ENCODE measurements at places on chromosomes 3 and 15.

DNA sequence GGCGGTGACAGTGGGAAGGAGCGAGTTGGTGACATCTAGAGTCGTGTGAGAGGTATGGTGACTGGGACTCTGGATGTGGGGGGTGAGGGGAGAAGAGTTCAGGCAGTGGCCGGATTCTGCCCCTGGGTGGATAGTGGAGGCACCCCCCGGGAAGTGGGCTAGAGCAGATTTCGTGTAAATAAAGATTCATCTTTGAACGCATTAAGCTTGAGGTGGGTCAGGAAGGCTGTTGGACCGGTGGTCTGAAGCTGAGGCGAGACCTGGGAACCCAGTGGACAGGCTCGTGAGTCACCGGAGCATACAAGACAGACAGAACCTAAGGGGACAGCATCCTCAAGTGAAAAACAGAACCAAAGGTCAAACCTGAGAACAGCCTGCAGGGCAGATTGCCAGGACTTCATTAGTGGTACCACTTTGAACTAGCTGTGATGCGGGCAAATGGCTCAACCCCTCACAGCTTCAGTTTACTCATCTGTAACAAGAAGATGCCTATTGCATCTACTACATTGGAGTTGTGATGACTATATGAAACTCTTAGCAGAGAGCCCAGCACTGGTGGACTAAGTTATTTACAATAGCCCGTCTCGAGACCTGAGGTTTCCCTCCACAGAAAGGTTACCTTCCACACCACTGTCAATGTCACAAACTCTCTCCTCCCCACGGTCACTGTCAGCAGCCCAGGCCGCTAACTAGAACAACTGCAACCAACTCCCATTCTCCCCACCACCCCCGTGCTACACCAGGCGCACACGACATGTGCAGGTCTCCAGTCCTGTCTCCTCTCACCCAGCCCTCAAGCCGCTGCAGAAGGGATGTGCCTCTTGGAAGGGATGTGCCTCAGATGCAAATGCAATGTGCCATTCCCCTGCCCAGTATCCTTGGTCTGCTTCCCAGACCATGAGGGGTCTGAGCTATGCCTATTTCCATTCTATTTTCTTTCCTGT is 901 bp upstream of the CLN6 start:
- no peak for DNase-seq

- DNase-seq, result no peak
Observed at GRCh38 chr15:74191798-74192197, 10.8 kb downstream of the STRA6 start.

GRCh38 chr15:31457161-31457560 is 130.5 kb downstream of the KLF13 start:
- no peak for DNase-seq

DNA sequence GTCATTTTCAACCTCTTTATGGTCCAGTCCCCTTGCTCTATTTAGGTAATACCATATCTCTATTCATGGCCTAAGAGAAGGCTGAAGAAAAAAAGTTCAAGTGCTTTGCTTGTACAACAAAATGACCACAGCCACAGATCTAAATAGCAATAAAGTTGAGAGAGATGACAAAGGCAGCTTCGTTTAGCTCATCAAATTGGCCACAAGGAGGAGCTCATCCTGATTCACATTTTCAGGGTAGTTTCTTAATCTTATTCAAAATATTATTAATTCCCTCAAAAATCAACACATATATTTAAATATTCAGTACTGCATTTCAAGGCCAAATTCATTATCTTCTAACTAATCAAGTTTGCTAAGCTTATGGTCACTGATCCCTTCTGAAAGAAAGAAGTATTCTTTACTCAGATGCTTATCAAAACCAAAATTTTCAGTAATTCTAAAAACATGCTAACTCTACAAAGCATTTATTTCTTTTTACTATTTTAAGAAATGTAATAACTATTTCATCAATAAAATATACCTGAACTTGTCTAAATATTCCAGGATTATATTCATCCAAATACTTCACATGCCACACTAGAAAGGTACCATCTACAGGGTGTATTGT is 85.5 kb downstream of the DMXL2 start:
- no peak for DNase-seq

- DNase-seq, result no peak
Observed at GRCh38 chr3:8653800-8654408, 9.3 kb upstream of the SSUH2 start.

DNA sequence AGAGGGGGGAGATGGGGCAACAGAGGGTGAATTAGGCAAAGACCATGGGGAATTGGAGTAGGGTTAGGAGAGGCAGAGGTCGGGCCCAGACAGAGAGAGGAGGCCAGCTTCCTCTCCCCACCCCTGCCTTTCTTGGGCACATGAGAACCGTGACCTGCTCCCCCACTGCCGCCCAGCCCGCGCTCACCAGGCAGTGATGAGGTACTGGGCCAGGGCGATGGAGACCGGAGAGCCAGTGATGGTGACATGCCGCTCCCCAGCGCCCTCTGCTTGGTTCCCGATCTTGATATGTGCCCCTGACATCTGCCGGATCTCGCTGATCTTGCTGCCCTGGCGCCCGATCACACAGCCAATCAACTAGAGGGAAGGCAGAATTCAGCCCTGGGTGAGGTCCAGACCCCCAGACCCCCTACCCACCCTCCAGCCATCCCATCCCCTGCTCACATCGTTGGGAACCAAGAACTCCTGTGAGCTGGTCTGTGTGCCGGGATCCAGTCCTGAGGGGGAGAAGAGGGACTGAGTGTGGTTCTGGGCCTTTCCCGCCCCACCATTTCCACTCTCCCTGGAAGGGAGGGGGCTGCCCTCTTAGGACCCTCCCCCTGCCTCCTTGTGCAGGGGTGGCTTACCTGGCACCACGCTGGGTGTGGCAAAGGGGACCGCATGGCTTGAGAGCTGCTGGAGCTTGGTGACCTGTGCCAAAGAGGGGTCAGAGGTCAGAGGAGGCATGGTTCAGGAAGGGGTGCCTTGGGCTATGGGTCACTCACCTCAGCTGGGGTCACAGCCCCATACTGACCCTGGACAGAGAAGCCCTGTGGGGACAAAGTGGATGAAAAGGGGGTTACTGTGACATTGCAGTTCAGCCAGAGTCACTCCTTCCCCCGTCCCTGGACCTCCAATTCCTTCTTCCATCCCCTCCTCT is 3.7 kb downstream of the GPR62 start:
- DNase-seq, result no peak

- DNase-seq, result no peak
Observed at GRCh38 chr15:83249030-83249343, 35.5 kb downstream of the BNC1 start.

GRCh38 chr3:155807823-155808222 is 1.7 kb upstream of the C3orf33 start:
- DNase-seq, result no peak

DNA sequence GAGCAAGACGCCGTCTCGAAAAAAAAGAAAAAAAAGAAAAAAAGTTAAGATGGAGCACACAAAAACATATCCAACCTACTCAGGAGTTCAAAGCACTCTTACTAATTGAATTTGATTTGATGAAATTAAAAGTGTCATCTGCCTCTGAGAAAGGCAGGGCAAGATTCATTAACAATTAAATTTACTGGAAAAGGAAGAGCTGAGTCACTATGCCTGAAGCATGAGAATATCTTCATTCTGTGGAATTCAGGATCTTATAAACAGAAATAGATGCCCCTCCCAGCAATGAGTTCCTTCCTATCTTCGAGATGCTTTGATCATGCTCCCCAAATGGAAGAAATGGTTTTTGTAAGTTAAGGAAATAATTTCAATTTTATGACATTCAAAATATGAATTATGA is 61.0 kb upstream of the ST3GAL6 start:
- DNase-seq, result no peak

GRCh38 chr3:62370112-62370857 is 3.1 kb downstream of the FEZF2 start:
- DNase-seq, result no peak

GRCh38 chr3:151878465-151878864 is 5.0 kb downstream of the SUCNR1 start:
- no peak for DNase-seq

DNA sequence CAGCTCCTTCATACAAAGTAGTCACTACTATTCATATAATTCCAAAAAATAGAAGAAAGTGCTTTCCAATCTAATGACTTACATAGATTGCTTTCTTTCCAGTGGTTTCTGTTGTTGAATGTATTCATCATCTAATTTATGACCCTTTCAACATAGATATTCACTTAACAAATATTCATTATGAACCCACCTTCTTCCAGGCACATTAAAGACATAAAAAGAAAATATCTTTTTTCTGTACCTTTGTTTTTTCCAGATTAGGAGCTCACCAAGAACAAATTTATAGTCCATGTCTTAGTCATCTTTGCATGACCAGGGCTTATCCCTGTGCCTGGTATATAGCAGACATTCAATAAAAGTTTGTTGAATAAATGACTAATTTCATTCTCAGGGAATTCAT is 32.4 kb upstream of the PDZRN3 start:
- no peak for DNase-seq

GRCh38 chr3:163946785-163947184 is 1131.5 kb downstream of the SI start:
- no peak for DNase-seq

DNA sequence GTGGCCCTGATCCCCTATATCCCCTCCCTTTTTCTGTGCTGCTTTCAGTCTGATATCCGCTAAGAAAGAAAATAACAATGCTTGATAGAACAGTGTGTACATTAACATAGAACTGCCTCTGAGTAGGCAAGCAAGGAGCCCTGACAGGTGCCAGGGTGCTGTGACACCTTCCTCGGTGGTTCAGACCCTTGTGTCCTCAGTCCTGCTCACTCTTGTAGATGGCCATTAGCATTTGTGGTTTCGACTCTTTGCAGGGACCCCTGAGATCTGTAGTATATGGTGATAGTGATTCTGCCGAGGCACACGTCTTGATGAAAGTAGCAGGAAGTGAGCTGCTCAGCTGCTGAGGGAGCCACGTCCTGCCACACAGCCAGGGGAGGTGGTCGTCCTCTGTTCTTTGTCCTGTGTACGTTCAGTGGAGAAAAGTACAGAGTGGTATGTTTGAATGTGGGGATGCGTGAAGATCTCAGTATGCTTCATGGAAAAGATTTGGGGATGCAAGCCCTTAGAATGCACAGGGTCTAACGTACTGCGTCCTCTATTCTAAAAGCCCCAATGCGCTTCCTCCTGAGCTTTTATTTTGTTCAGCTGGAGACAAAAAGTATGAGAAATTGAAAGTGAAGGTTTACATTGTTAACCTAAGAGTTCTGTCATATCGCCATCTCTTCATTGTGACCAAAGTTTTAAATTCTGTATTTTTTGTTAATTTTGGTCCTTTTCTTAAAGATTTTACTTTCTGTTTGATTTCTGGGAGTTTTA is 35.4 kb downstream of the PXYLP1 start:
- DNase-seq, result peak; percentile 34

DNA sequence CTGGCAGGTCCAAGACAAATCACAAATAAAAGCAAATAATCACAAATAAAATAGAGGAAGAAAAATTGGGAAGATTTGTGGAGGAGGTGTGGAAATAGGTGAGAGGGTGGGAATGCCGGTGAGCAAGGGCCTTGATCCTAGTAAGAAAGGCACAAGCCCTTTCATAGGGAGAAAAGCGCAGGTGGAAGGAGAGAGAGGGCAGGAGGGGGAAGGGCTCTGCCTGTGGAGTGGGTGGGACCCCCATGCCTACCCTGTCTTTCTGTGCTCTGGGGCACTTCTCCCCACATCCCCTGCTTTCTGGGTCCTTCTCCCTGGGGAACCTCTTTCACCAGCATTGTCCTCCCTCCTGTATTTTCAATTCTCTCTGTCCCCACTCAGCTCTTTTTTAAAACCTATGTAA is 711 bp upstream of the TGM5 start:
- DNase-seq, result no peak

GRCh38 chr3:129606636-129607390 is at the start of gene PLXND1:
Gene PLXND1, minus strand, starts transcription at chr3:129606676. Its CDS starts 37 bp downstream, at chr3:129606639.
- DNase-seq, result no peak

GRCh38 chr15:63301088-63301487 is 23.7 kb downstream of the APH1B start:
- no peak for DNase-seq

DNA sequence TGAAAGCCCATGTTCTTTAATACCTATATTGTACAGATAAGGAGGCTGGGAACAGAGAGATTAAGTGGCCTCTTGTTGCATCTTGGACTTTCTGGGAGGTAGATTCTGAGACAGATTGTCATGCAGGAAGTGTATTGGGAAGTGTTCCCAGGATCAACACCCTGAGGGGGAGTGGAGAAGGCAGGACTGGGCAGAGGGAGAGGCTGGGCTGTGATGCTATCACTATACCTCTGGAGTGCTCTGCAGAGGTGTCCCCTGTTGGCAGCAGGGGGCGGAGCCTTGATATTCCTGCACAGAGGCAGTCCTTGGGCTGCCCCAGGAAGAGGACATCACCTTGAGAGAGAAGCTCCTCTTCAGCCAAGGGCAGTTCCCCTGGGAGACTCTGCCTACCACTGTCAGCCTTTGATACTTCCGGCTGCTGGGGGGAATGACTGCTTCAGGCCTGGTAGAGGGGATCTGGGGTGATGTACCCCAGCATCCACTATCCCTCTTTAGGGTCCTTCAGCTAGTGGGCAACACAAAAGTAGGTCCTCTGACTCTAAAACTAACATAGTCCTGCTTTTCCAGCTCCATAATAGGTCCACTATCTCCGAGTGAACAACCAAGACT is 97.4 kb upstream of the RNU6-1 start:
- no peak for DNase-seq

DNA sequence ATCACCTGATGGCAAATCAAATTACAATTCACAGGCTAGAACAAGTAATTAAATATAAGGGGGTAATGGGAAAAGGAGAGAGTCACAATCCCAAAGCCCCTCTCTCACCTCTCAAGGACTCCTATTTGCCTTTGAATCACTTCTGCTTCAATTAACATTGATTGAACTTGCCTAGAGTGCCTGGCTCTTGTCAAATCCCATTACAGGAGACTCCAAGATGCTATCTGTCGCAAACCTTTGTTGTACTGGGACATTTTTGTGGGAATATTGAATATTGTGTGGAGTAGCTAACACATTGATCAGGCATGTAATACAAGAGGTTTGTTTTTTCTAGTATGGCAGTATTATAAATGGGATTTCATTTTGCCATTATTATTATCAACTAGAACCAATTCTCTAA is 412.8 kb upstream of the AZI2 start:
- no peak for DNase-seq

- no peak for DNase-seq
Observed at GRCh38 chr3:346186-346585, 149.6 kb downstream of the CHL1 start.

GRCh38 chr3:22364851-22365250 is 613.8 kb upstream of the ZNF385D start:
- no peak for DNase-seq

DNA sequence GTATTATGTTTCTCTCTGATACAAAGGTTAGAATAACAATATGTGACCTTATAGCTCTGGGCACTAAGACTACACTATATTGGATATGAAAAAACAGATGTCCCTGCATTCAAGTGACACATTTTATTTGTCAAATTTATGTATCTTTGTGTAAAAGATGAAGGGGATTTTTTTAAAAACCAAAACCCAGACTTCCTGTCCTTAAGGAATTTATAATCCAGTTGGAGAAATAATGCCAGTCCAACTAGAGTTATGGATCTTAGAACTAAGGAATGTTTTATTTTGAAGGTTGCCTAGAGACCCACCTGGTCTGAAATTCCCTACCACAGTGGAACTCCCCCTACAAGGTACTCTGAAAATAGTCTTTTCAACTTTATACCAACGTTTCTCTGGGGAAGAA is 33.3 kb upstream of the PIK3CB start:
- DNase-seq, result no peak

GRCh38 chr15:63176302-63176701 is 13.1 kb upstream of the RAB8B start:
- DNase-seq, result no peak
